ENCODE measurements at places on chromosomes 7 and 10.

- DNase-seq: no peak
Measured at GRCh38 chr10:121702351-121703320, 104.4 kb upstream of the FGFR2 start.

DNA sequence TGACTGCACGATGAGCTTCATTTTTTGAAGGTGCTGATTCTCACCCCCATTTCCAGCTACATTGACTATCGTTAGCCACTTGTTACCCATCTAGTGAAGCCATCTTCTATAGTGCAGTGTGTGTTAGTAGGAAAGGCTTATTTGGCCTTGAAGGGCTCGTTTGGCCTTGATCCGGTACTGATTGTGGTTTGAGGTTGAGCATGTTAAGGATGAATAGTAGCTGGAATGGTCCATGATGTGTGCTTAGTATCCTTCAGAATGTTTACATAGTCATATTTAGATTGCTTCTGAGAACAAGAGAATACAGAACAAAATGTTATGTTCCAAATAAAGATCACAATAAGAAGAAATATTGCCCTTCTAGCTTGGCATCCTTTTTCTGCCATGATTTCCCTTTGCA lies 591.5 kb downstream of the AUTS2 start:
- DNase-seq: no peak

GRCh38 chr10:76550806-76551205 lies 1086.8 kb downstream of the KCNMA1 start:
- no peak for DNase-seq

DNA sequence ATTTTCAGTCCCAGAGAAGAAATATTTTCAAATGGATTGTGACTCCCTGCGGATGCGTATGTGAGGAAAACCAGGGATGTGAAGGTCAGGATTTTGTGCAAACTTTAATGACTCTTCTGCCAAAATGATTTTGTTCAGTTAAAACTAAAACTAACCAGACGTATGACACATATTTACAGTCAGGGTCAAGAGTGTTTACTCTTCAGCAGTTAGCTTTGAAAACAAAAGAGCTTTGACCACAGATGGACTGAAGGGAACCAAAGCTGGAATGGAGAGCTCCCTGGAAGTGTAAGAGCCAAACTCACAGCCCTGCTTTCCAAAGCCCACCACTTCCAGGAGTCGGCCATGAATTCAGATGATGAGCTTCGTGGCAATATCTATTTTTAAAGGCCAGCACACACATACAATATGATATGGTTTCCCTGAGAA lies 15.5 kb downstream of the SVIL start:
- no peak for DNase-seq

All from stimulated activated CD8-positive, alpha-beta memory T cell treated with anti-CD3 and anti-CD28 coated beads, Interleukin-15, amount 100 ng/mL, for 4 hours (primary cell).